ENCODE measurements at places on chromosomes 3 and 15.

GRCh38 chr3:96959901-96960641 lies 145.7 kb downstream of the EPHA6 start:
- no peak for DNase-seq

DNA sequence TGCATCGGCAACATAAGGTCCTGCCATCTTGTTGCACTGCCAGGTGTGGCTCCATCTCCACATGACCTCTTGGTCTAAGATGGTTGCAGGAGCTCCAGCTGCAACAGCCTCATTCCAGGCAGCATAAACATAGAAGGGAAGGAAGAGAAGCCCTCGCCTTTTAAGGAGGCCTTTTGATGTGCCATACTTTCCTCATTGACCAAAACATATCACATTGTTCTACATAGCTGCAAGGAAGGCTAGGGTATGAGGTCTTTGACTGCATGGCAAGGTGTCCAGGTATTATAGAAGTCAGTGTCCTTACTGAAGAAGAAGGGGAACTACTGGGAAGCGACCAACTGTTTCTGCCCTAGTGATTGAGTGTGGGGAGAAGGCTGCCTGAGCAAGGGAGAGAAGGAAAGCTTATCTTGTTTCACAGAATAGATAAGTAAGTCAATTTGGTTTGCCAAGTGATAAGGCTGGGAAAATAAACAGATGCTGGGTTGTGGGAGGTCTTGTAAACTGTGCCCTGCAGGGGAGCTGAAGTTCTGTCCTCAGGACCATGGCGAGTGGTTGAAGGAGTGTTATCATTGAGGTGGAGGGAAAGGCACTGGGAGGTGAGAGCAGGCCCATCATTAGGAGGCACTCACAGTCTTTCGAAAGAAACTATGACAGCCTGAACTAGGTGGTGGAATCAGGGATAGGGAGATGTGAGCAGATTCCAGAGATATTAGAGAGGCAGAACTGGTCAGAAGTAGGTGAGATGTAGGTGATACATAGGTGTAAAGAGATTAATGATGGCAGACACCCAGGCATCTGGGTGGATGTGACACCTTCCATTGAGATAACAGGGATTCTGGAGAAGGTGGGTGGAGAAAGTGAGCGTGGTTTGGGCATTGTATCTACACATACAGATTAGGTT lies 93.8 kb upstream of the IGF1R start:
- DNase-seq = no peak

DNA sequence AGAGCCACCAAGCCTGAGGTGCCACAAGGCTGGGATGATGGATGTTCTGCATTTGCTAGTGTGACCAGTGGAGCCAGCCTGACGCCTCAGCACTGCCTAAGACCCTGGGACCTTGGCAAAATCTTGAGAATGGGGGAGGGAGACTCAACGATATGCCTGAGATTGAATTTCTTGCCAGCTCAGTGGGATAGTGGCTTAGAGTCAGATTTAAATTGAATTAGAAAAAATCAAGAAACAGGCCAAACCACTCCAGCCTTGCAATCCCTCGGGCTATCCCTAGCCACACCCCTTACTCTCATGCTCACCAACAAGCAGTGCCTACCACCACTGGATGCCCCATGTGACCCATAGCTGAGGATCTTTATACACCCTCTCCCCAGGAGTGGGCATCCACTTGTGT lies 18.7 kb upstream of the PDE8A start:
- DNase-seq = no peak

DNA sequence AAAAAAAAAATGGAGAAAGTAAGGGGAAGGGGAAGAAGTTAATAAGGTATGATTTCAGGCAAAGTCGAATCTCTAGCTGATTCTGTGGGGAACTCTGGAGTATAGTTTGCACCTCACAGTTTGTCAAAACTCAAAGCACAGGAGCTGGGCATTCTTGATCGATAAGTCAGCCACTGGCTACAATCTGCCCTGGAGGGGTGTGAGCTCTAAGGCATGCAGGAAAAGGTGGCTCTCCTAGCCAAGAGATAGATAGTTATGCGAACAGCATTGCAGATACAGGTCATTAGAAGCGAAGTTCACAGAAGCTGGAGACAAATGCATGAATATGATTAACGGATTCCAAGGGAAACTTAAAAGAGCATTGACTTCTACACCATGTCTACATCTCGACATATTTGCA lies 952.6 kb downstream of the AGBL1 start:
- no peak for DNase-seq

- DNase-seq = no peak
These were observed 246.5 kb downstream of the PDZRN3 start for GRCh38 chr3:73378207-73378606.

DNA sequence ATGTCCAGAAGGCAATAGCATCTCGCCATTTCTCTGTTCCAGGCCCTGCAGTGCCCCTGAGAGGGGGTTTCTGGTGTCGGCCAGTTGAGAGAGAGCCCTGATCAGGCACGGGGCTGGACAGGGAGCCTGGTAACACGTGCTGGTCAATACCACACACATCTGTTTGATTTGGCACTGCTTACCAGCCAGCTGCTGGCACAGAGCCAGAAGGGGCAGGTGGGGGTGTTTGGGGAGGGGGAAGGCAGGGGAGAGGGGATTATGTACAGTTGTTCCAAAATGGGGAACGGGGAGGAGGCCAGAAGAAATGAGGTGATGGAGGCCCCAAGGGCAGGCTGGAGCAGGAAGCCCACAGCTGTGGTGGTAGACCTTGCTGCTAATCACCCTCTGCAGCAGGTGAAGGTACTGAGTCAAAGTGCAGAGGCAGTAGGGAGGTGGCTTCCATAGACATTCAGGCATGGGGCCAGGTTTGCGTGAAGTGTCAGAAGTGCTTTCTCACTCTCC lies 153.5 kb upstream of the LPP start:
- DNase-seq = no peak

- DNase-seq = no peak
These were observed 314.9 kb upstream of the TMCO5A start for GRCh38 chr15:37619358-37620042.

DNA sequence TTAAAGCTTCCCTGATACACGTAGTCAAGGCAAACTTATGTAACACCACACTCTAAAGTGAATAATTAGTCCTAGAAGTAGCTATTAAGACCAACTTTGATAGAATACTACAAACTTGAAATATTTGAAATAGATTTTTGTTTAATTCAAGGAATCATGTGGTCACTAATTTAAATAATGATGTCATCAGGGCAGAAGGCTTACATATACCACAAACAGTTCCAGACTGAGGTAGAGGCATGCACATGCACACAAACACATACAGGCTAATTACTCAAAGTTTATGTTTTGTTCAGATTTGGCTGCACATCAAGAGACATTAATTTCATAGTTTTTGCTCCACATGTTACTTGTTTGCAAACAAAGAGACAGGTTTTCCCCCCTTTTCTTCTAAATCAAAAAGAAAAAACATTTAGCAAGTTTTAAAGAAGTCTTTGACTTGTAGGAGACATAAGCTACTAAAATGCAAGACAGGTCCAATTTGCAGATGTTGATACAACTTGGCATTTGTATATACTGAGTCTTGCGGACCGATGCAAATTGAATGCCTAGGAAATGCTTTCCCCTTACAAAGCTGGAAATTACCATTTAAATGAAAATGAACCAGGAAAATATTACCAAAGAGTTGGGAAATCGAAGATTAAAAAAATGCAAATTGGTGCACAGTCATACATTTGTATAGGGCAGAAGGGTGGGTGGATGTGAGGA lies 594.8 kb downstream of the MAGI1 start:
- DNase-seq = no peak

GRCh38 chr3:51675201-51675611 lies 4.2 kb downstream of the TEX264 start:
- DNase-seq = no peak

DNA sequence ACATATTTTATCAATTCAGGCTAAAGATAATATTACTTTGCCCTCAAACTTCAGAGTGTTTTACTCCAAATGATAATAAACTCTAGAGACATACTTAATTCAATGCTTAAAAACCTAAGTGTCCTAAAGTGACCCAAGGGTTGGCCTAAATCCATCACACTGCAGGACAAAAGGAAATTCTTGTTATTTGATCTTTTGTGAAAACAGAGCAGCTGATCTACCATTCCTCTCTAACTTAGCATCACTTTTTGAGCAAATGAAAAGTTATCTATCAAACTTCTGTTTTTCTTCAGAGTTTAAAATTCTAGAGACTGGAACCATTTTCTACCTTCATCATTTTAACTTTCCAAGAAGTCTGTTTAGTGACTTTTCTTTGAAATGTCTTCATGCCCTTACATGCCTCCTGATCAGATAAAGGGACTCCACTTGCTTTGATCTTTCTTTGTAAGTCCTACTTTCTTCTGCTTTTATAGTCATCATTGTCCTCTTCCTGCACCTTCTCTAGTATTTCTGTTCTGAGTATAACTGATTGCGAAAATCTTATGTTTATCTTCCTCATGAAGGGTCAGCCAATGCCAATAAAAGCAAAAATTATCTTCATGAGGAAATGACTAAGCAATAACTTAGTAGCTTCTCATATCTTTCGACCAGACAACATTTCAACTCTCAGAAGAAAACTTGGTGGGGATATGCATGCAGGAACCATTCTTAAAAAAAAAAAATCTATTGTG lies 378.7 kb upstream of the TGFBR2 start:
- DNase-seq = no peak

DNA sequence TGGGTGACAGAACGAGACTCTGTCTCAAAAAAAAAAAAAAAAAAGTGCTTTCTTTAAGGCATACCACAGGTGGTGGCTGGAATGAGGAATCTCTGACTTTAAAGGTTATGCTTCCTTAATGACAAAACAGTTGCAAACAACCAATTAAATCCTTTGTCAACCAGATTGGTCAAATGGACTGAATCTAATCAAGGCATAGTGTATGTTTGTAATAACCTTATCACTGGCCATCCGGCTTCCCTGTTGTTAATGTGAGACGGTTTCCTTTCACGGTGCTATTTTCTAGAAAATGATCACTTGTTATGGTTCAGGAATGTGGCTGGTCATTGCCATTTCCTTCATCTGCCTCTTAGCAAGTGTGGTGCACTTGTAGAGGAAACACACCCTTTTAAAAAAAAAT lies 75.9 kb downstream of the FLNB start:
- DNase-seq = no peak

DNA sequence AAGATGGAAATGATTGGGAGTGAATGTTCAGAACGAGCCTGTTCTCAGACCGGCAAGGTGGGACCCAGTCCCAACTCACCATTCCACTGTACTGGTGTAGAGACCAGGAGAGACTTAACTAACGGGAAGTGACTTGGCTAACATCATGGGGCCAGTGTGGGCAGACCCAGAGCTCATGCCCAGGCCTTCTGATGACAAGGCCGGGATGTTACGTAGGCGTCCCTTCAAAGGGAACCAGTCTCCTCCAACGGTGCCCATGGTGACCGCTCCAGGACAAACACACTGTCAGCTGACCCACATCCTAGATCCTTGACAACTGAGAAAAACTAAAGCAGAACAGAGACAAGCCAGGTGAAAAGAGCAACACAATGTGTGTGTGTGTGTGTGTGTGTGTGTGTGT lies 128.4 kb upstream of the HACD2 start:
- no peak for DNase-seq

GRCh38 chr3:137199678-137200077 lies 241.9 kb downstream of the IL20RB start:
- DNase-seq = no peak

- no peak for DNase-seq
These were observed 94.0 kb upstream of the VGLL4 start for GRCh38 chr3:11737742-11738141.

DNA sequence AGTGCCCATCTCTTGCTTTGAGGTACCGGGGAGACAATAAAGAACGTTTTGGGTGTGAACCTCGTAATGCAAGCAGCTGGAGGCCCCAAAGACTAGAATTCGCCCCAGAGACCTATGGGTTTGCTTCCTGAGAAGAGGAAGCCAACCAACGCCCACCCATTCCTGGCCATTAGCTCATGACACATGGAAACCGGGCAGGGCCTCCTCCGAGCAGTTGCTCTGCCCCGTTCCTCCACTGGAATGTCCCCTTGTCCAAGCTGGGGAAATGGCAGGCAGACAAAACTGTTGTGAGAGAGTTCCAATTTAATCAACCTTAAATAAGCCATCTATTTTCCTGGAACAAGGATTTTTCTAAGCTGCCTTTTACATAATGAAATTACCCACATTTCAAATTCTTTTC lies 250.9 kb upstream of the IGF1R start:
- no peak for DNase-seq

GRCh38 chr15:51240066-51240465 lies 98.3 kb downstream of the CYP19A1 start:
- no peak for DNase-seq

DNA sequence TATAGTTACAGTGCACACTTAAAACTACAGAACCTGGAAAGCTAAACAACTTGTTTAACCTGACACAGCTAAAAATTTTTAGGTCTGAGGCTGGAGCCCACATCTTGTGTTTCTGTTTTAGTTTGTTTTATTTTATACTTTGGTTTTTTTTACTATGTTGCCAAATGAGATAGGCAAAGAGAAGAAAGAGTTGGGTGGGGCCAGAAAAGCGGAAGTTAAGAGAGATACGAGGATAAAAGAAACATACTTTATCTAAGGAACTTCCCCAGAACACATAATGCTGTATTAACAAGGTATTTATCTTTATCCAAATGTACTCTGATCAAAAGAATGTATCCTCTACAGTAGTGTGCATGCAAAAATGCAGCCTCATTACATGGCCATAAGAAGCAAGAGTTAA lies 1145.7 kb downstream of the EPHA3 start:
- DNase-seq = no peak

DNA sequence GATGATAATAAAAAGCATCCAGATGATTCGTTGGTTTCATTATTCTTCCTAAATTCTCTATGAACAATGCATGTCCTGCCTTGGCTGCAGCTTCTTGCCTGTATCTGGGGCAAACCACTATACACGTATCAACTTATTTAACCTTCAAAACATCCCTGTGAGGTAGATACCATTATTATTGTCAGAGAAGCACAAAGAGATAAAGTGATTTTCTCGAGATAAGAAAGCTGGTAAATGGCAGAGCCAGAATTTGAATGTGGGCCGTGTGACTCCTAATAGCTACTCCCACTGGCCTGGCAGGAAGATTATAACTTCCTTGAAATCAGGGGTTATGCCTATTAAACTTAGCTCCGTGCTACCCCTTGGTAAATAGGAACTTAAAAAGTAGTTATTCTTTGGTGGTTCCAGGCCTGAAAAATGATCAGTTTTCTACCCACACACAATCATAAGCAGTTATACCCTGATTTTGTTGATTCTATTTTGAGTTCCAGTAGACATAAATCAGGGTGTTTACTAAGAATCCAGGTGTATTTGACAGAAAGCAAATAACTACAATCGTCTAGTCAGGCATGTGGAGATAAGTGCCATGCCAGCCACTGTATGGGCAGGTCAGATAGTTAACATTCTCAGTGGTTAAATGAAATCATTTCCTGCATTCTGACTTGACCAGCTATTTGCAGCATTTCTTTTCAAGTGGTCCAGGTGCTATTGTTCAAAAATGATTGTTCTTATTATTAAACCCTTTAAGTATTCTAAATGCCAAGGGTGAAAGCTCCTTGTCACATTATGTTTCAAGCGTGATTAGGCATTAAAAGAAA lies 99.2 kb upstream of the LRRN1 start:
- DNase-seq = no peak
